ENCODE measurements at places on chromosomes 7 and 10.

- no peaks in the 10 kb centered on the region for H3K27me3 ChIP-seq
- H3K27ac ChIP-seq, result no peak overlapping the region
- H3K4me1 ChIP-seq, result peaks cover 5% of the 10 kb centered on the region
- no peaks in the 10 kb centered on the region for H3K36me3 ChIP-seq
These were observed 21.9 kb upstream of the CFAP46 start for GRCh38 chr10:132964231-132964630.

DNA sequence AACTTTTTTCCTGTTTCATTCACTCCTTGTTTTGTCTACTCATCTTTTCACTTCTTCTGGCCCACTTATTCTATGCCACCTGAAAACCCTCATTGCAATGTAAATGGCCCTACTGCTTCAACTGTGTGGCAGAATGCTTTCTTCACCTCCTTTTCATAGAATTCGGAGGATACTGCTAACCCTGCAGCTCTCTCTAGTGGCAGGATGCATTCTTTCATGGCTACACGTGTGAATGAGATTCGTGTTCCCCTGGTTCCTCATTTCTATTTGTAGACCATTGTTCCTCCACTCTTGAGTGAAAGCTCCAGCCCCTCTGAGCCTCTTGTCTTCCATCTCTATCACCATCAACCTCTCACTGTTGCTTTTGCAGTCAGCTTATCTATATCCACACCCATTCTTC is 20.9 kb upstream of the CYP26C1 start:
- DNase-seq, result no peak
- no peaks in the 10 kb centered on the region for H3K4me1 ChIP-seq
- H3K36me3 ChIP-seq, result no peaks in the 10 kb centered on the region
- no peak overlapping the region for H3K4me3 ChIP-seq
- no peak overlapping the region for H3K27ac ChIP-seq

DNA sequence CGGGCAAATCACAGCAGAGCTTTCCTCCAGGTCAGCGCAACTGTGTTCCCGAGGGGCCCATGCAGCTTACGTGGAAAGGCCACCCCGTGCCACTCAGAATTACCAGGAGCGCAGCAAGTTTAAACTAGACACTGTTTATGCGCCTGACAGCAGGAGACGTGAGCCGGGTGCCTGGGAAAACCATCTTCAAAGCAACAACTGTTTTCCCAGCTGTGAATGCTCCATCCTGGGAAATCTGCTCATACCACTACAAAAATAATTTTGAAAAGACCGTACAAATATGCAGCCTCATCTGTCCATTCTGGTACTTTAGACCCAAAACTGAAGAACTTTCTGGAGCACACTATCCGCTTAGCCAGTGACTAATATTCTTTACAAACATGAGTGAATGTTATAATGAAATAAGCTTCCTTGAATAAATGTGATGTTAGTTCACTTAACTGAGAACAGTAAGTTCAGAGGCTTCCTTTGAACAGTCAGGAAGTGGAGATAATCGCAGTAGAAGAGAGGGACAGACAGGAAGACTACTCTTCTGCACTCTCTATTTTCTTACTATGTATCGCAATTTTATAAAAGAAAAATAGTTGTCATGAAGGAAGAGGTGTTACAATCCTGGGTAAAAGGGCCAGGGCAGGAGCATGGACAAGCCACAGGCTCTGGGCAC is 16.7 kb downstream of the GPER1 start:
- no peaks in the 10 kb centered on the region for H3K4me1 ChIP-seq
- no peaks in the 10 kb centered on the region for H3K27me3 ChIP-seq
- no peak overlapping the region for H3K4me3 ChIP-seq
- H3K27ac ChIP-seq, result no peak overlapping the region
- DNase-seq, result no peak
- H3K36me3 ChIP-seq, result no peaks in the 10 kb centered on the region

DNA sequence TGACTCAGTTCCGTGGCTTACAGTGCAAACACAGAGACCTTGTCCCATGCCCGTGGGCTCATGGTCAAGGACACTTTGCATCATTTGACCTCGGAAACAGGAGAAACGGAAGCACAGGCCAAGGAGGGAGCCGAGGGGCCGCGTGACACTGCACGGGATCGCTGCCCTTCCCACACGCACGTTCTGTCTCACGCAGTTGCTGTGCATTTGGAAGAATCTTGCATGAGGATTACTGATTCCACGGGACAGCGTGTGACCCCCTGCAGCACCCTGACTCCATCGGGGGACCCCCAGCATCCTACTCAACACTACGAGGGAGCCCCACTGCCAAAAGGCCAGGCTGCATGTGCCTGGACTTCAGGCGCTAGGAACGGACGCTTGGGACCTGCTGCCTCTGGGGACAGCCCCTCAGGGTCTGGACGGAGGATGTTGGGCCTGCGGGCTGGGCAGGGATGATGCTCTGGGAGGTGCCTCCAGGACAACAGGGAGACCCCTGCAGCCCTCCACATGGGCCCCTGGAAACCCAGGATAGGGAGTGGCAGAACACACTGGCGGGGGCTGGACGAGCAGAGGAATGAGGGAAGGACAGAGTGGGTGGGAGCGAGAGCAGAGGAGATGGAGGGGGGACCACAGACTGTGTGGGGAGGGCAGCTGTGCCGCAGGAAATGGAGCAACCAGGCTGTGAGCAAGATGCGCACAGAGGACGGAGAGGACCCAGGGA is 222.2 kb downstream of the DNAJB6 start:
- H3K27me3 ChIP-seq, result no peaks in the 10 kb centered on the region
- H3K4me1 ChIP-seq, result no peaks in the 10 kb centered on the region
- no peak for DNase-seq
- no peak overlapping the region for H3K4me3 ChIP-seq

DNA sequence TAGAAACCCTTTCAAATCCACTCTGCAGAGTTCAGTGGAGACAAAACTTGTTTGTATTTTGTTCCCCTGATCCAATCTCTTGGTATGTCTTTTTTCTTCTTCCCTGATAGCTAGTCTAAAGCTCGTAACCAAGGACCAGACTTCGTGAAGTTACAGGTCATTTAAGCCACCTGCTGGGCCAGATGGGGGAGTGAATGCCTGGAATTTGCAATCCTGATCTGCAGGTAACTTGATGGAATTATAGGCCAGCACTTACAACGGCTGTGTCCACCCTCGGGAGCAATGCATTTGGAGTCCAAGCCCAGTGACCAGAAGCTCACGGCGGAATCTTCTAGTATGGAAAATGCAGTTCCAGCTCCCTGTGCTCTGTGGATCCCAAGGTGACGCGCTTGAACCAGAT is 566.9 kb downstream of the TCERG1L start:
- no peaks in the 10 kb centered on the region for H3K4me1 ChIP-seq
- no peak for DNase-seq
- no peaks in the 10 kb centered on the region for H3K27me3 ChIP-seq
- H3K4me3 ChIP-seq, result no peak overlapping the region
- no peak overlapping the region for H3K27ac ChIP-seq

DNA sequence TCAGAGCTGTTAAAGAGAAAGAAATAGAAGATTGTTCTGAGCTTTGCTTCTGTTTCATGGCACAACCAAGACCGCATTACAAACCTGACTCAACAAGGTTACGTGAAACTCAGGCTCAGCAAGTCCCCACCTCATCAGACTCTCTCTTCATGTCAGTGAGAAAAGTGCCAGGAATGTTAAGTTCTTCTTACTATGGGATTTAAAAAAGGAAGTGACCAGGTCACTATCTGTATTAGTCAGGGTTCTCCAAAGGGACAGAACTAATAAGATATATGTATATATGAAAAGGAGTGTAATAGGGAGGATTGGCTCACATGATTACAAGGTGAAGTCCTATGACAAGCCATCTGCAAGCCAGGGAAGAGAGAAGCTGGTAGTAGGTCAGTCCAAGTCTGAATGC is 25.4 kb upstream of the PAPSS2 start:
- no peak overlapping the region for H3K4me3 ChIP-seq
- no peaks in the 10 kb centered on the region for H3K36me3 ChIP-seq
- no peaks in the 10 kb centered on the region for H3K27me3 ChIP-seq
- no peak overlapping the region for H3K27ac ChIP-seq

- no peaks in the 10 kb centered on the region for H3K4me1 ChIP-seq
- no peaks in the 10 kb centered on the region for H3K36me3 ChIP-seq
- H3K27me3 ChIP-seq, result no peaks in the 10 kb centered on the region
These were observed 271.2 kb downstream of the INHBA start for GRCh38 chr7:41431671-41432070.

GRCh38 chr7:121369462-121369861 is 26.6 kb downstream of the FAM3C start:
- H3K4me1 ChIP-seq, result no peaks in the 10 kb centered on the region
- DNase-seq, result no peak
- H3K36me3 ChIP-seq, result no peaks in the 10 kb centered on the region
- H3K27me3 ChIP-seq, result no peaks in the 10 kb centered on the region

DNA sequence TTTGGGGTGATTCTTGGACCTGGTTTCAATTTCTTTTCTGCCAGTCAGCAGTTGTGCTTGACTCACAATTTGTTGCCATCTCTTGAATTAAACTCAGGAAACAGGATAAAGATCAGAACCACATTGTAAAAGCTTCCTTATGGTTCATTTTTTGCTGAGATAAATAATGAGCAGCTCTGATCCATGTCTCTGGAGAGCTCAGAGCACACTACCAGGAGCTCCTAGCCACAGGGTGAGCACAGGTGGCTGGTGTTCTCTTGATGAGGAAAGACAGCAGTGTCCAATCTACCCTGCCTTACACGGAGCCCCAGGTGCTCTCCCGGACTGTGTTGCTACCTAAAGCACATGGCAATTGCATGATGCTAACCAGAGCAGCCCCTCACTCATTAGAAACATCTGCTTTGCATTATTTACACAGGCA is 17.2 kb upstream of the FAM170B start:
- H3K27me3 ChIP-seq, result no peaks in the 10 kb centered on the region
- no peak overlapping the region for H3K27ac ChIP-seq
- no peaks in the 10 kb centered on the region for H3K4me1 ChIP-seq
- H3K36me3 ChIP-seq, result no peaks in the 10 kb centered on the region
- no peak overlapping the region for H3K4me3 ChIP-seq

DNA sequence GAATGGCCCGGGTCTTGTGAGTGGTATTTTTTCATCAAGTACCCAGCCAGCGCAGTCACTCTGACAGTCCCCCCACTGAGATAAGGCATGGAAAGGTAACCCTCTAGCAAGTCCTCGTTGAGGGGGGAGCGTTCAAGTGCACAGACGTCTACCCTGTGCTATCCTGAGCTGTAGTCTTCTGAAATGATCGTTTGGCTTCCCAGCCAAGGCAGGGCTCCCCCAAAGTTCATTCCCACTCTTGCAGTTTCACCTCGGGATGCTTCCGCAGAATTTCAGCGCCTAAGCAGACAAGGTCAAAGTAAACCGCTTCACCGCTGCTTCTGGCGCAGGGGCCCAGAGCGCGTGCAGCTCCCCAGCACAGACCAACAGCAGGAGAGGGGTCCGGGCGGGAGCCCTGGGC is 1.8 kb downstream of the INSYN2A start:
- H3K27ac ChIP-seq, result no peak overlapping the region
- H3K4me3 ChIP-seq, result no peak overlapping the region
- no peaks in the 10 kb centered on the region for H3K36me3 ChIP-seq
- DNase-seq, result no peak
- H3K4me1 ChIP-seq, result peaks cover 3% of the 10 kb centered on the region

- H3K4me1 ChIP-seq, result no peaks in the 10 kb centered on the region
- H3K36me3 ChIP-seq, result no peaks in the 10 kb centered on the region
- no peak overlapping the region for H3K27ac ChIP-seq
- H3K27me3 ChIP-seq, result no peaks in the 10 kb centered on the region
These were observed 177.3 kb downstream of the DKK1 start for GRCh38 chr10:52491246-52491995.

DNA sequence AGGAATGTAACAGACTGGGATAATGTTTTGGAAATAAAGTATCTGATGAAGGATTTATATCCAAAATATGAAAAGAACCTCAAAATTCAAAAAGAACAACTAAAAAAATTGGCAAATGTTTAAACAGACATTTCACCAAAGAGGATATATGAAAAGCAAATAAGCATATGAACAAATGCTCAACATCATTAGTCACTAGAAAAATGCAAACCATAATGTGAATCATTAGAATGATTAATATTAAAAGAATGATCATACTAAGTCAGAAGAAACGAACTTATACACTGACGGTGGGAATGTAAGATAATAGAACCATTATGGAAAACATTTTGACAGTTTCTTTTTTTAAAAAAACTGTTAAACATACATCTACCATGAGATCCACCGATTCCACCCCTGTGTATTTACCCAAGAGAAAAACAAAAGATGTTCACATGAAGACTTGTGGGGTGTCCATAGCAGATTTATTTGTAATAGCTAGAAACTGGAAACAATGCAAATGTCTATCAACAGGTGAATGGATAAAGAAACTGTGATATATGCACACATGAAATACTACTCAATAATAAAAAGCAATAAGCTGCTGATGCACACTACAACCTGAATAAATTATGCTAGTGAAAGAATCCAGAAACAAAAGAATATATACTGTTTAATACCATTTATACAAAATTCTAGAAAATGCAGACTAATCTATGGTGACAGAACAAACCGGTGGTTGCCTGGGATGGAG is 35.7 kb downstream of the PRKG1 start:
- no peak for DNase-seq
- H3K27ac ChIP-seq, result no peak overlapping the region
- no peaks in the 10 kb centered on the region for H3K36me3 ChIP-seq
- H3K27me3 ChIP-seq, result no peaks in the 10 kb centered on the region
- no peak overlapping the region for H3K4me3 ChIP-seq

DNA sequence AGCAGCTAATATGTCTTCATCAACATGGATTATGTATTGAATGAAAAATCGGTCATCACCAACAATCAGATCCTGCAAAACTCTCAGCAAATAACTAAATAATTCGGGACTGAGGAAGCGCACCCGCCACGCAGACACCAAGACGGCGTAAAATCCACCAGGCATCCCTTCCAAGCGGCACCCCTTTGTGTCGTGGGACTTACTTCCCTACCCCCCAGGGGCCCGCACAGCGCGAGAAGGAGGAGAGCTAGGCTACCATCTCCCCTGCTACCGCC is 721 bp downstream of the ARL3 start:
- no peak for DNase-seq
- no peaks in the 10 kb centered on the region for H3K27me3 ChIP-seq
- H3K4me3 ChIP-seq, result peak overlapping the region; percentile 73
- H3K27ac ChIP-seq, result no peak overlapping the region

DNA sequence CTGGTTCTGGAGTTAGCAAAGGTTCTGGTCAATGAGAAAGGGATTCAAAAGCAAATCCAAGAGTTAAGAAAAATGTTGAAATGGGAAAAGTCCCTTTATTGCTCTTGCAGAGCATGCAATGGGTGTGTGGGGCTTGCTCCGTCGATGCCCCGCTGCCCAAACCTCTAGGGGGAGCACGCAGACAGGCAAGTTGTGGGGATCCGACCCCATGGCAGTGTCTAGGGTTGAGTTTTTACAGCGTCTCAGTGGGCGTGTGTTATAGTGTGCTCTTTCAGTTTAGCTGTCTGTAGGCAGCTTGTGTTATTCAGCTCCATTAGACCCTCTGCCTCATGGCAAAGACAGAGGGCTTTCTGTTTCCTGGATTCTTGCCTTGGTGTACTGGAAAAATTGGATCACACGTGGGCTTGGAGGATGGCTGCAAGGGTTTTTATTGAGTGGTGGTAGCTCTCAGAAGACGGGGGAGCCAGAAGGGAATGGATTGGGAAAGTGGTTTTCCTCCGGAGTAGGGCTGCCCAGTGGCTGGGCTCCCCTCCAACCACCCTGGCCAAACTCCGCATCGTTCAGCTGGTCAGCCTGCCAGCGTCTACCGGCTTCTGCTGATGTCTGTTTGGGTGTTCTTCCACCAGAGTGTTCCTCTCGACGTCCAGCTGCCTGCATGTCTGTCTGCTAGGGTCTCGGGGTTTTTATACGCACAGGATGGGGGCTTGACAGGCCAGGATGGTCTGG is 102.3 kb upstream of the PLXDC2 start:
- no peaks in the 10 kb centered on the region for H3K36me3 ChIP-seq
- no peak overlapping the region for H3K4me3 ChIP-seq
- DNase-seq, result peak; percentile 41
- no peak overlapping the region for H3K27ac ChIP-seq
- no peaks in the 10 kb centered on the region for H3K4me1 ChIP-seq

All from iPS DF 6.9 (cell line).